ENCODE measurements at places on chromosomes 12 and 14. TPM values are rescaled to one million over a fixed set of nuclear protein-coding genes. Genes with fewer than 3 reads are reported as not detected.
A peak's percentile ranks its signal among the peaks of the same experiment; 100 is the strongest.

- DNase-seq: no peak
Observed at GRCh38 chr14:91523972-91524371, 13.9 kb upstream of the PPP4R3A start.

- no peak for DNase-seq
Observed at GRCh38 chr12:65162609-65163008, 6.8 kb upstream of the LEMD3 start.

- DNase-seq: no peak
Observed at GRCh38 chr14:96587823-96588385, 85.7 kb downstream of the PAPOLA start.

- DNase-seq: no peak
Observed at GRCh38 chr12:81991868-81992267, 232.7 kb upstream of the PPFIA2 start.

DNA sequence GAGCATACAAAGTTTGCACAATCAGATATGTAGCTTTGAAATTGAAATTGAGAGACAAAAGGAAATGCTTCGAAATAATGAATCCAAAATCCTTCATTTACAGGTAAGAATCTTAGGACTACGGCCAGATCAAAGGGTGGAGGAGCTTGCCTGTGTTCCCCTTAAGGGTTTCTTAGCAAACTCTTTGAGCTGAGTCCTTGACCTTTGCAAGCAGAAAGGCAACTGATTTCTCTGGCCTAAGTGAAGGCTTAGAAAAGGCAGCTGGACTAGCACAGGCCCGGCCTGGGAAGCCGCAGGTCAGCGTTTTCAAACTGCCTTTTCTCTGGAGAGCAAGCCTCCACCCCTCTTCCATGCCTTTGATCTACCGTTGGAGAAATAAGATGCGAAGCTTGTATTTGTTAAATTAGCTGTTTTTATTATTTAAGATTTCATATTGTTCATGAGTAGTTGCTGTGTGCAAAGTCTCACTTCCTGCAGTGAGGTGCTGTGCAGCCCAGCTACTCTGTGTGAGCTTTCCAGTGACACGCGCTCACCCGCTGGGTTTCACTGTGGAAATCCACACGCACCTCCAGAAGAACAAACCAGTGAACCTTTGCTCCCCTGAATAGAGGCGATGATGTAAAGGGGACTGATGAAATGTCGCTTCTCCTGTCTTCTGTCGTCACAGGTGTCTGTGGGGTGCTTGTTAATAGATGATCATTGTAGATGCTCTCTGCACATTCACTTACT, 25.0 kb upstream of the AMN start:
- DNase-seq: no peak

- DNase-seq: peak; percentile 58
Observed at GRCh38 chr14:105499256-105500035, 8.4 kb downstream of the TEDC1 start.

DNA sequence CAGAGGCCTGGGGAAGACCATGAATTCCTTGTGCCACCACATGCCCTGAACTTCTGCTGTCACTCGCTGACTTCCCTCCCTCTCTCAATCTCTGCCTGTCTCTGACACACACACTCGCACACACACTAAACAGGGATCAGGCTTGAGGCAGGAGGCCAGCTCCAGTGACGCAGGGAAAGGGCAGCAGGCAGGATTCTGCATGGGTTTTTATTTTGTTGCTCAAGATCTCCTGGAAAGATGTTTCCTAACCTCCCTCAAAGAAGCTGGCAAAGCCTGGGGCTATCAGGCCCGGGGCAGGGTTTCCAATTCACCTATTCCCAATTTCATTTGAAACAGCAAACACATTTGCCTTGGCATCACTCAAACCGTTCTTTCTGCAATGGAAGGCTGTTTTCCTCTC, 27.7 kb upstream of the PEX5 start:
- DNase-seq: no peak

GRCh38 chr14:101963656-101964296, 597 bp upstream of the DYNC1H1 start:
- DNase-seq: peak; percentile 38

DNA sequence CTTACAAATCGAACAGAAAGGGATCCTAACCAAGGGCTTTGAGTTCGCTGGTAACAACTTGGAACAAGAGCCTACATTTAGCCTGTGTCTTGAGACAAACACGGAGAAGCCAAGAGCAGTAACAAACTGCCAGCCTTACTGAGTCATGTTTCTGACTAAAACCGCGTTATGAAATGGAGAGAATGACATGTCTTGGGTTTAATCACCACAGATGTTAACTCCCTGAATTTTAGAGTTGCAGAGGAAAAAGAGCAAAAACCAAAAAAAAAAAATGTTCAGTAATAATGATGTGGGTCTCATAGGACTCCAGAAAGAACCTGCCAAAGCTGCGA, 1.0 kb downstream of the BLTP3B start:
- DNase-seq: peak; percentile 88

DNA sequence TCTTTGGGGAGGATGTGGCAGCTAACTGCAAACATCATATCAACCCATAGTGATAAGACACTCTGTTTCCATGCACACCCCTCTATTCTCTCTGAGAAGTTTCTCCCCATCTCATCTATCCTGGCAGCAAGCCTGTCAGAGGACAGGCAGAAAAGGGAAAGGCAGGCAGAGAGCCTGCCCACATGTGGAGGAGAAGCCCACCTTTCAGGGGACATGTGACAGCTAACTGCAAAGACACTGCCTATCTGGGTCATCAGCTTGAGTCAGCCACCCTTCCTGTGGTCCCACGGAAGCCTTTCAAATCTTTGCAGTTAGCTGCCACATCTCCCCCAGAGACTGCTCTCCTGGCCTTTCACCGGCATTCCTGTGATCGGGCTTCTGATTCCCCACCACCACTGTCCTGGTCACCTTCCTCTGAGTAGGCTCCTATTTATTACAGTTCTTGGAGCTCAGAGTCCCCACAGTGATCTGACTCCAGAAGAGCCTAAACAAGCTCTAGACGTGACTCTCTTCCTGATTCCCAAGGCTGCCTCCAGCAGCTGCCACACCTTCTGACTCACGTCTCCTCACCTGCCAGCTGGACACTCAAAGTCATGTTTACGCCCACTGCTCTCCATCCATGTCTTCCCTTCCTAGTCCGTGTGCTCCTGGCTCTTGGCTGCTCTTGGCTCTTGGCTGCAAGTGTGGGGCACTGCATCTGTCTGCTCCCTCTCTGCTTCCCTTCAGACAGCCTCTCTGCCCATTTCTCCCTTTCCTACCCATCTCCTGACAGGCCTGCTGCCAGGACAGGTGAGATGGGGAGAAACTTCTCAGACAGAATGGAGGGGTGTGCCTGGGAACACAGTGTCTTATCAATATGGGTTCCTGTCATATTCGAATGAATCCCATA, 7.5 kb upstream of the KRT1 start:
- DNase-seq: no peak

DNA sequence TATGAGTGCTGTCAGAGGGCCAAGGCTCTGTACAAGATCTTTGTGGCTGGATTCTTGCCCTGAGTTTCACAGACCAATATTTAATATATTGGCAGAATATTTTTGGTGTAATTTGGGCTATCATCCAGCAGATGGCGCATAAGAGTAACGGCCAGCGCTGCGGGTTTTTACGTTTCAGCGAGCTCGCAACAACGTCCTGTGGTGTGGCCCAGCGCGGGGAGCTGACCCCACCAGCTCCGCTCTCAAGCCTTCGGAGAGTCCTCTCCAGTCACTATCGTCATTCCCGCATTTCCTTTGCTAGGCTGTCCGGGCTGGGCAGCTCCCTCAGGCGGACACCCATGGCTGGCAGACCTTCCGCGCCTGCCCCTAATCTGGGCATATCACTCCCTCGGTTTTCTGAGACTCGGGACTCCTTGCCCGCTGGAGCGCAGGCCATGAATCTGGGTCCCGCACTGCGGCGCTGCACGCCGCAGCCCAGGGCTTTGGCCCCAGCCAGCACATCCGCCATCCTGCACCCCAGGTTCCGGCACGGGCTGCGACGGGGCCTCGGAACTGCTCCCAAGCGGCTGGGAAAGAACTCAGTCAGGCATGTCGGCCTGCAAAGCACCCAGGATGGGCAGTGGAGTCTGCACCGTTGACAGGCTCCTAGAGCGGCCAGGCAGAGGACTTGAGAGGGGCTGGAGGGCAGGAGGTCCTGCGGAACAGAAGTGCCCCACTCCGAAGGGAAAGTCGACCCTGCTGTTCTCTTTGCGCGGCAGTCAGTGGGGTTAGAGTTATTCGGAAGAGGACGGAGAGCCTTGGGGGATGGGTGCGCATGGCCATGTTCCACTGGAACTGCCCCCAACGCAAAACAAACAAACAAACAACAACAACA, 18.4 kb downstream of the OLR1 start:
- peak; percentile 83 for DNase-seq

DNA sequence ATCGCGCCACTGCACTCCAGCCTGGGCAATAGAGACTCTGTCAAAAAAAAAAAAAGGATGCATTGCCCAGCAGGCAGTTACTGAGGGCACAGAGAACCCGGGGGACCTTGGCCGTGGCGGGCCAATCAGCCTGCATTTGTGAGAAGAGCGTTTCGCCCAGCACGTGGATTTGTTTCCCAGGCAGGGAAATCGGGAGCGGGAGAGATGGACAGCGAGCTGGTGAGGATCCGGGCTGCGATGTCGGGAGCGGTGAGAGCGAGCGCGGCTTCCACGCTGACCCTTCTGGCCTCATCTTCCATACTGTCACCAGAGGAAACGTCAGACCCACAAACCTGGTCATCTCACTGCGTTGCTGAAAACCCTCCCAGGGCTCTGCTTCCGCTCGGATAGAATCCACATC, 123.5 kb downstream of the RIMBP2 start:
- DNase-seq: no peak

GRCh38 chr14:88142997-88143396, 138.1 kb downstream of the GPR65 start:
- no peak for DNase-seq

- DNase-seq: no peak
Observed at GRCh38 chr14:100392356-100392755, 69.2 kb downstream of the SLC25A47 start.

DNA sequence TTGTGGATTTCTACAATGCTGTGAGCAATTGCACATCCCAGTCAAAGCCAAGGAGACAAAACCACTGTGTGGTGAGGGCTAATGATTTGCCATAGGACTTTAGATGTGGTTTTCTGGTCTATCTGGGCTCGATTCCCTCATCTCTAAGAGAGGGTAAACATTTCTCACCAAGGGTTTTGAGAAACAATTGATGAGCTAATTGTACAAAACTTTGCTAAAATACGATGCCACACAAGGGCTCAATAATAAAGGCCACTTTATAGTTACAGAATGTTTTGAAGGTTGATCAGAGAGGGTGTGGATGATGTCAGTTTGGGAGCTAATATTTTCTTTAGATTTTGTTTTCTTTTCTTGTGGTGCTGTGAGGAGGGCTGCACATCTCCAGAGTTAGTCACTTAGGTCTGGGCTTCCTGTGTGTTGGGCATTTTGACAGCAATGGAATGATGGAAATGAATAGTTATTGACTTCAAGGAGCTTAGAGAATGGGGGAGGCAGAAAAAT, 60.8 kb upstream of the SLC38A4 start:
- DNase-seq: no peak

GRCh38 chr12:119956047-119956446, 33.0 kb upstream of the BICDL1 start:
- no peak for DNase-seq

- no peak for DNase-seq
Observed at GRCh38 chr14:52656905-52657304, 38.5 kb downstream of the ERO1A start.

- peak; percentile 35 for DNase-seq
Observed at GRCh38 chr14:56590535-56590960, 10.9 kb downstream of the TMEM260 start.

DNA sequence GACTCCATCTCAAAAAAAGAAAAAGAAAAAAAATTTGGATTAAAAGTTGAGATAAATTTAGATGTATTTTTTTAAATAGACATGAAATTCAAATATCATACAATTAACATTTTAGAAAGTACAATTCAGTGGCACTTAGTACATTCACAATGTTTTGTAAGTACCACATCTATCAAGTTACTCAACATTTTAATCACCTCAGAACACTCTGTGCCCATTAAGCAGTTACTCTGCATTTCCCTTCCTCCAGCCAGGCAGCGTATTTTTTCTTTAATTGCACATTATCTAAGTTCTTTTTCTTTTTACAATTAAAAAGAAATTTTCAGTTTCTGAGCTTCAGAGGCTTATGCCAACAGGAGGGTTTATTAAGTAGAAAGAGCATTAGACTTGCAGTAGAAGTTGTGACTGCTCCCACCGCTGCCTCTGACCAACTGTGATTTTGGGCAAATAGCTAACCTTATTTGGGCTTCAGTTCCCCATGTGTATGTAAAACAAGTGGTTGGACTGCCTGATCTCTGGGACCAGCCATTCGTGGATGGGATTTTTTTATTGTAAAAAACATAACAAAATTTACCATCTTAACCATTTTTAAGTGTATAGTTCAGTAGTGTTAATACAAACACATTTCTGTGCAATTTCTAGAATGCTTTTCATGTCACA, 65.7 kb downstream of the WNK1 start:
- DNase-seq: no peak

GRCh38 chr14:70152704-70153103, 36.0 kb downstream of the SLC8A3 start:
- DNase-seq: no peak

DNA sequence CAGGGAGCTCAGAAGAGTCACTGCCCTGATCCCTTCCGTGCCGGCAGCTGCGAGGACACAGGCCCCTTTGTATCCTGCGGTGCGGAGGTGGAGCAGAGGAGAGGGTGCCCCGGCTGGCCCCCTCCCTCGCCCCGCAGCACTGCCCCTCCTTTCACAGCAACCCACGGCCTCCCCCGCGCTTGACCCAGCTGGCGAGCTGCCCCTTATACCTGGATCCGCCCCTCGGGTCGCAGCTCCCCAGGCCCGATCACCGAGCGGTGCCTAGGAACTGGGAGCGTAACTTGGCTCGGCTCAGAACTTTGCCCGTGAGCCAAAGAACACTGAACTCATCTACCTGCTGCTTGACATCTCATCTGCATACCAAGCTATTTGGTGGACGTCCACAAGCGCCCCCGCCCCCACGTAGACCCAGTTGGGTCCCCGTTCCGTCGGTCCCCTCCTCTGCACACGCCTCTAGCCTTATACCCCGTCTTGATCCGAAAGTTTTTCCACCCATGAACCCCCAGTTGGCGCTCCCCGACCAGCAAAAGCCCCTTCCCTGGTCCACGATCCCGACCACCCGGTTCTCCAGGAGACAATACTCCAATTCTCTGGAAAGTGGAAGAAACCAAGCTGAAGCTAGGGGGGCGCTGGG, 697 bp upstream of the DNAJC14 start:
- no peak for DNase-seq

KERA gene
- total RNA-seq: 223 TPM

IFNG-AS1 gene
- total RNA-seq: 0.31 TPM

RAB2B gene
- 20.0 TPM for total RNA-seq

ALX1 gene
- 0.62 TPM for total RNA-seq

CCDC177 gene
- under 0.01 TPM for total RNA-seq

TMEM63C gene
- total RNA-seq: 0.71 TPM

SOCS2 gene
- 15.3 TPM for total RNA-seq

MRPL51 gene
- 179 TPM for total RNA-seq

RAB15 gene
- 15.7 TPM for total RNA-seq

TEX22 gene
- total RNA-seq: 0.49 TPM

Measured in muscle of leg (tissue), 16 donors.